Esophagus squamous epithelium (tissue), 5 donors: ENCODE measurements at places on chromosomes 11 and 22.

DNA sequence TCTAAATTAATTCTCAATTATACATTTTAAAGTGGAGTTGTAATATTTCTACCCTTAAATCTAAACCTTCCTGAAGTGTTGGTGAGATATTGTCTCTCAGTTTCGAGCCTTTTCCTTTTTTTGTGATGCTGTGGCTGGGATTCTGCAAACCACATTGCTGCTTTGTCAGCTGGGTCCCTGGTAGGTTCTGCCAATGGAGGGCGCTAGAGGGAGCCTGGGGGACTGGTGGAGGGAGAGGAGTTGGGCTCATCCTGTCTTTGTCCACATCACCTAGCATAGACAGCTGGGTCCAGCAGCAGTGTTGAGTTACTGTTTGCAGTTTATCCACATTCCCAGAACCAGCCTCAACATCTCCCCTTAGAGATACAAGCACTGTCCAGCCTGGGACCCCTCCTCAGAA lies 41.0 kb downstream of the TRAF6 start:
- no peak for DNase-seq

- DNase-seq = no peak
Measured at GRCh38 chr11:58898106-58898505, 41.2 kb upstream of the GLYATL1 start.

DNA sequence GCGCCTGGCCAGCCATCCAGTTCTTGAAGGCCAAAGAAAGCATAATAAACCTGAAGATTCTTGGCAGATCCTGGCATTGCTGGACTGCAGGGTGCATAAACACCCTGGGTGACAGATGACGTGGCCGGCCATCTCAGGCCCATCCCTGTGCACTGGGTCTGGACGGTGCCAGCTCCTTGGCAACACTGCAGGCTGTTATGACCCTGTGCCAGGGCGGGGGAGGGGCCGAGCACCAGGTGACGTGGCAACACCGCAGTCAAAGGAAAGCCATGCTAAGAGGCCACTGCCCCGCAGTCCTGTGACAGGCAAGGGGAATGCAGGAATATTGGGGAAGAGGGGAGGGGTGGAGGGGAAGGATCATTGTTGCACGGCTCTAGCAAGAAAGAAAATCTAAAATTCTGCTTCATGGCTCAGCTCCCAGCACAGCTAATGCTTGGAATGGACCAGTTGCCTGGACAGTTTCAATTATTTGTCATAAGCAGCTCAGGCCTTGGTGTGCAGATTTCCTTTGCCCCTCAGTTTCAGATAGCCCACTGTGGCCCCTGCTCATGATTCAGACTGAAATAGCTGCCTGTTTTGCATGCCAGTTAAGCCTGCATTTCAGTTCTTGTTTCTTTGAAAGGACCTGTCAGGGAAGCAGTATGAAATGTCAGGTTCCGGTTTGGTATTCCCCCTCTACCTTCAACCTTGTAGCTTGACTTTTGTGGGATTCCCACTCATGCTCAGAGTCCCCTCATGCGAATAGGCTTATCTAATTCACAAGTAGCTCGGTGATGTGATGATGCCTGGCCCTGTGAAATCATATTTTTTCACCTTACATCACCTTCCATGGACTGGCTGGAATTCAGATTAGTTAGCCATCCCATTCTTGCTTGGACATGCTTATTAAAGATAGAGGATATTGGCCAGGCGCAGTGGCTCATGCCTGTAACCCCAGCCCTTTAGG lies 29.7 kb upstream of the DDX6 start:
- no peak for DNase-seq

DNA sequence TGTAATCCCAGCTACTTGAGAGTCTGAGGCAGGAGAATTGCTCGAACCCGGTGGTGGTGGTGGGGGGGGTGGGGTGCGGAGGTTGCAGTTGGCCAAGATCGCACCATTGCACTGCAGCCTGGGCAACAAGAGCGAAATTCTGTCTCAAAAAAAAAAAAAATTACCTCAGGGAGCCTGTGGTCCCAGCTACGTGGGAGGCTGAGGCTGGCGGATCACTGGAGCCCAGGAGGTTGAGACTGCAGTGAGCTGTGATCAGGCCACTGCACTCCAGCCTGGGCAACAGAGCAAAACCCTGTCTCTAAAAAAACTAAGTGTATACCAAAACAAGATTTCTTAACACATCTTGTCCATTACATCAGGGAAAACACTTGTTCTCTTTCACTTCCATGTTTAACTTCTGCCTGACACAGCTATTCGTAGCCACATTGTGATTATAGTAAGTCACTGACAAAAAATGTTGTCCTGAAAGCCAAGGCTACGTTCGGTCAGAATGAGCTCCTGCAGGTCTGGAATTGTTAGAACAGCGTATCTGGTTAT lies 1.4 kb downstream of the TMEM80 start:
- DNase-seq = no peak

DNA sequence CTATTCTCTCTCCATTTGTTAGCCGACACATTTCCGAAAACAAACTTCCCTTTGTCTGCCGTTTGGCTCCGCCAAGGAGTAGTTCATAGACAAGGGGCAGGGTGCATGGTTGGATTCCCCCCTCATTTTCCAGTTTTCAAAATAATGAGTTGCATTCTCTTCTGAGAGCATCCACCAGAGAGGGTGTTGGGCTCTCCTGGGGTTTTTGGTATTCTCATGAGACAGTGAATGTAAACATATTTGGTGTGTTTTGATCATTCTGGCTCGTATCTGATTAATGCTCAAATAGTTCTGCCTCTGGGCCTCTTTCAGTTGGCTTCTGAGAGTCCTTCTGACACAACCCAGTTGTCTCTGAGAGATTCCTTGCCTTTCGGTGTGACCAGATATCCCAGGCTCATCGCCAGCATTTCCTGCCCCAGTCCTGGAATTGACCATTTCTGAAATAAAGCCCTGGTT lies 21.7 kb downstream of the GRAMD4 start:
- DNase-seq = no peak

DNA sequence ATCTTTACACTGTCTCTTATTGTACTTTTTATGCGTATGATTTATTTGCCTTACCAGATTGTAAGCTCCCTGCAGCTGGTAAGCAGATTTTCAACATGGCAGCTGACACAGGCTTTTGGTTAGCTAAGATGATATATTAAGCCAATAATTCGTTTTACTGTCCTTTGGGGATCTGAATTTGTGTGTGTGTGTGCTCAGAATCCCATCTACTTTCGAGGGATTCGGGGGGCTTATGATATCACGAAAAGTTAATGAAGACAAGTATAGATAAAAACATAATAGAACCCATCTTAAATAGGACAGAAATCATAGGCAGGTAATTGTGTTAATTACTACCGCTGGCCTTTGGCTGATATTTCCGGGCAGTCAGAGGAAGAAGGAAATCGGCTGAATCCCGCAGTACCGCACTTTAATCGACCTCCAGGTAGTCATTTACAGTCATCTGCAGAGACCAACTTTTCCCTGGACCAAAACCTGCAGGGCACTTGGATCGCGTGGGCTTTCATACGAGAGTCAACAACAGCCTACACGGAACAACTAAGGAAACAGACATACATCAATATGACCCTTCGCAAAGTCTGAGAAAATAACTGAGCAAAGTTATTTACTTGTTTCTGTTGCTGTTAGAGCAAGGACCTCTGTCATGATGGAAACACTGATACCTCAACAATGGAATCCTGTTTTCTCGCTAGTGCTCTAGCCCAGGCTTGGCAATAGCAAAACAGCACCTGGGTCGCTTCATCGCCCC lies 802 bp downstream of the KBTBD3 start:
- no peak for DNase-seq

DNA sequence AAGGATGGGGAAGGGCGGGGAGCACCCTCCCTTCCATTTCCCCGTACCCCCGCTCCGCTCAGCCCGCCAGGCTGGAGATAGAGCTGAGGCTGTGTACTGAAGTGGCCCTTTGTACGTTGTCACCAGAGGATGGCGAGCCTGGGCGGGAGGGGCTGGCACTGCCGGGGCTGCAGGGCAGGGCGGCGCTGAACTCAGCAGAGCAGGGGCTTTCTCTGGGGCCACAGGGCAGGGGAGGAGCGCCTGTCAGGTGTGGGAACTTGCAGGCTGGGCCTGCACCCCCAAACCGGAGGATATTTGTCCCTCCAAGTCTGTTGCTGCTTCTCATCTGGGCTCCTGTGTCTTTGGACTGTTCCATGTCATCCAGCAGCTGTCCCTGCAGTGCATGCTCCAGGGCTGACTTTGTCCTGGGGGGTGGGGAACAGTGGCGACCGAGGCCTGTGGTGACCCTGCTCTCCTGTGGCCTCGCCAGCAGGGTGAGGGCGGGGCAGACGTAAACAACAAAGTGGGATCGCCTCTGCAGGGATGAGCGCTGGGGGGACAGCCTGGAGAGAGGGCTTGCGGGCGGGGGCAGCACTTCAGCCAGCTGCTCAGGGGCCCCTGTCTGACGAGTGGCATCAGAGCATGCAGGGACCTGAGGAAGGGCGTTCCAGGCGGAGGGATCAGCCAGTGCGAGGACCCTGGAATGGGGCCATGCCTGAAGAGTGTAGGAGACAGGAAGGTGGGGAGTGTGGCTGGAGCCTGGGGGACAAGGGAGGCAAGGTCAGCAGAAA lies 13.1 kb downstream of the MGAT3 start:
- DNase-seq = no peak

GRCh38 chr11:76669901-76670484 lies 554 bp downstream of the LRRC32 start:
- no peak for DNase-seq

DNA sequence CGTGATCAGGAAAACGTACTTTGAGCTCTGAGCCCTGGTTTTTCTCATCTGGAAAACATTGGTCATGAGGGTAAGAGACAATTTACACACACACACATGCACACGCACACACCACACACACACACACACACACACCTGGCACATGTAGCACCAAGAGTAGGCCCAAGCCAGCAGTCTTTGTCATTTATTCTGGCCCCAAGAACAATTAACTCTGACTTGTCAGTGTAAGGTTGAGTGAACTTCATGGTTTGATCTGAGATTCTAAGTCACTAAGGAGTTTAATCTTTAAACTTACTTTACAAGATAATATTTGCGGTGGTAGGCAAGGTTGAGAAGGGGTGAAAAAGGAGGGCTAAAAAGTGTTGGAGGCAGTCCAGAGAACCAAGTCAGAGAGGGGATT lies 44.1 kb downstream of the MMP20 start:
- no peak for DNase-seq

DNA sequence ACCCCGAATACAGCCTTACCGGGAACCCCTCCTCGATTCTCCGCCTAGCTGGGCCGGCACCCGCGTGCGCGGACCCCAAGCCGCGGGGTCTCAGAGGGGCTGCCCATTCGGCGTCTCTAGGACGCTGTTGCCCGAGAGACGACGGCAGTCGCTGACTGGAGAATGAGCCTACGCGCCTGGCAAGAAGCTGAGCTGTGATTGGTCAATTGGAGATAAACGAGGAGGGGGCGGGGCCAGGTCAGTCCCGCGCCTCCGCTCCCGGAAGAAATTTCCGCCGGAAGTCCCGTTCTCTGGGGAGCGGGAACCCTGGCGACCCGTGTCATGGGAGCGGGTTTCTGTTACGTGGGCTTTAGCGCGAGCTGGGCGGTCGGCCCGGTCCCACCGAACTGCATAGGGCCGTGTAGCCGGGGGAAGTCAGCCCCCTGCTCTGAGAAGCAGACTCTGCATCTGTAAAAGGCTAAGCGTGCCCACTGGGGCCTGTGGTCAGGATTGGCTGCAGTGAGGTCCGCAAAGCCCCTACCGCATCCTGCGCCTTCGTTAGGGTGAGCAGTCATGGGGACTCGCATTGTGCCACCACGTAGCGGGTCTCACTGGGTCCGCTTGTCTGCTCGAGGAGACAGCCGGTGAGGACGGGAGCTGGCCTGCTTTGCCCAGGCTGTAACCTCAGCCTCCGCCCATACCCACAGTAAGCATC lies at the start of gene EFCAB6:
Gene EFCAB6, minus strand, starts transcription at position 157 of the 694 bp plus-strand sequence. CDS start 29,987 bp downstream, outside the sequence.
- DNase-seq = peak; percentile 31

DNA sequence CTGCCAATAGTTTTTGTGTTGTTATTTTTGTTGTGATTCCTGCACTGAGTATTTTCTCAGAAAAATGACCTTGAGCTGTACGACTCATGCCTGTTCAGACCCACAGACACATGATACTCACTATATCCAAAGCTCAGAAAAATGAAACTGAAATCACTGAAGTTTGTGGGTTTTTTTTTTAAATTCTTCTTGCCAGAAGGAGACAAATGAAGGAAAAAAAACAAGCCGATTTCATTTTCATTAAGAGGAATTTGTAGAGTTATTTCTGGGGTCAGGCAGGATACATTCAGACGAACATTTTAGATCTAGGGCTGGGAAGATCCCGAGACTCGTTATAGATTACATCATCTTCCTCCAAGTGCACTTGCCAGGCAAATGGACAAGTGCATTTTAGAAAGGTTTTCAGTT lies 60.4 kb downstream of the BMAL1 start:
- no peak for DNase-seq

DNA sequence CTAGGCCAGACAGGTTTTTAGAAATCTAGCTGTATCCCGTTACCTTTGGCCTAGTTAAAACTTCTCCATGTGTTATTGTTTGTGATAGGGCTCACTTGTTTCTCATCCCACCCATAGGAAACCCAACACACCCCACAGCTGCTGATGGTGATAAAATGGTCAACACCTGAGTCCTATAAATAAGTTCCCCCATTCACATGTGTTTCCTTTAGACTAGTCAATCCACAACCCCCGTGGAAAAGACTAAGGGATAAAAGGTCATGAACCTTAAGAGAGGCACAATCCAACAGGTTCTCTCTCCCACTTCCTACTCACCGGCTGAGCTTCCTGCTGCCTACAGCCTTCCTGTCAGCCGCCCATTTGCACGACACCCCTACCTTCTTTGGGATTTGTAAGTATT lies 768.4 kb downstream of the JRKL start:
- DNase-seq = no peak

DNA sequence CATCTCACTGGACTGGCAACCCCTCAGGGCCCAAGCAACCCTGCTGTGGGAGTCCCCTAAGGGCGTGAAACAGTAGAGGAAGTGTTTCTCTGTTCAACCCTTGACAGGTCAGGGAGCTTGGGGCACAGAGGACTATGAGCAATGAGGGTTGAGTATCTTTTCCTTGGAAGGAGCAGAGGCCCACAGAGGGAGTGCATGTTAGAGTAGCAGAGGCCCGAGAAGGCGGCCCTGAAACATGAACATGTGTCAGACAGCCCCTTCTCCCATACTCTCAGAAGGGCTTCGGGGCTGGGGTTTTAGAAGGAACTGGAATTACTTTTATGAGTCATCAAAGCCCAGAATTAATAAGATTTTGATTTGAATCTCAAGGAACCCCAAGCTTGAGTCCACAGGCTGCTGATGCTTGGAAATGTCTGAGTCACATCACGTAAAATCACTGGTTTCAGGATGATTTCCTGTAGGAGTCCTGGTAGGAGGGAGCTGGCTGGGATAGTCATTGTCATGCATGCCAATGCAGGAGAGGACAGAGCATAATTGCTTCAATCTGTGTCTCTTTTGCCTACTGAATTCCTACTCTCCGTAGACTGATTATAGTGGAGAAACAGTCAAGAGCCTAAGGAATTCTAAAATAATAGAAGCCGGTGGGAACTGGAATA lies 22.6 kb downstream of the C11orf71 start:
- no peak for DNase-seq

GRCh38 chr22:48574776-48575617 lies 1252.7 kb downstream of the BRD1 start:
- no peak for DNase-seq

GRCh38 chr11:84780689-84781293 lies 846.4 kb downstream of the DLG2 start:
- no peak for DNase-seq

- DNase-seq = no peak
Measured at GRCh38 chr22:23178512-23179254, 1.6 kb upstream of the BCR start.

GRCh38 chr11:119469506-119469905 lies 46.5 kb upstream of the THY1 start:
- no peak for DNase-seq
